ENCODE measurements at places on chromosomes 5 and 9.

- DNase-seq, result no peak
Measured at GRCh38 chr9:16136451-16136850, 583.6 kb downstream of the CCDC171 start.

GRCh38 chr5:100409660-100410151 lies 125.5 kb upstream of the FAM174A start:
- DNase-seq, result no peak

- DNase-seq, result no peak
Measured at GRCh38 chr5:132841305-132841704, 10.9 kb upstream of the SHROOM1 start.

- no peak for DNase-seq
Measured at GRCh38 chr5:60649288-60649917, 50.6 kb downstream of the DEPDC1B start.

DNA sequence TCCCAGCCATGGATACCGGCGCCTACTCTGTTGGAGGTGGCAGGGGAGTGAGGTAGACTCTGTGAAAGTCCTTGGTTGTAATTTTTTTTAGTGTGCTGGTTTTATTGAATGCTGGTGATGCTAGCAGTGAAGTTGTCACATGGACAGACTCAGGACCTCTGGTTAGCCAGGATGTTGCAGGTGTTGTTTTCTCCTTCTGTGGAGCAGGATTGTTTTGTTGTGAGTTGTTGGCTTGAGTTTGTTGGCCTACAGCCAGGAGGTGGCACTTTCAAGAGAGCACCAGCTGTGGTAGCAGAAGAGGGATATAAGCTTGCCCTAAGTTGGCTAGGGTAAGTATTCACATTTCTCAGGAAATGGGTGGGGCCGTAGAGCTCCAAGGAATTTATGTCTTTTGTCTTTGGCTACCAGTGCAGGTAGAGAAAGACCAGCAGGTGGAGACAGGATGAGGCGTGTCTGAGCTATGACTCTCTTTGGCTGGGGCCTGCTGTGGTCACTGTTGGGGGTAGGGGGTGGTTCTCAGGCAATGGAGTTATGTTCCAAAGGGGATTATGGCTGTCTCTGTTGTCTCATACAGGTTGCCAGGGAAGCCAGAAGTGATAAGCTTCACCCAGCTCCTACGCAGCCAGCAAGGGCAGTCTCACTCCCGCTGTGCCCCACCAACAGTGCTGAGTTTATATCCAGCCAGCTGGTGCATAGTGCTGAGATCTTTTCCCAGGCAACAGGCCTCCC lies 248.7 kb downstream of the TAF11L14 start:
- DNase-seq, result no peak

DNA sequence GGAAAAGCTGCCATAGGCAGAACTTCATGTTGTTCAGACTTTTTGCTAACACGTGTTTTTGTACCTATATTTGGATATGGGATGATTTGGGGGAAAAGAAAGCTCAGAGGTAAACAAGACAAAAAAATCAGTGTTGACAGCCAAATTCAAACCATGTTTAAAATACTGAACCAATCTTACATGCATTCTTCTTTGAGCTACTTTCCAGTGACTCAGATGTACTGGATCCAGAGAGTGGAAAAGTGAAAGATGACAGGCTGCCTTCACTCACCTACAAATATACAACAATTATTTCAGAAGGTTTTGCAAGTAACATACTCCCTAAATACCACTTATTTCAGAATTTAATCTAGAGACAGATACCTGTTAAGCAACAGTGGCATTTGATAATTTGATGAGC lies 165.7 kb downstream of the MPDZ start:
- no peak for DNase-seq

- no peak for DNase-seq
Measured at GRCh38 chr9:130445268-130445983, 665 bp downstream of the ASS1 start.

- DNase-seq, result no peak
Measured at GRCh38 chr5:34053133-34053532, 10.1 kb upstream of the C1QTNF3 start.

DNA sequence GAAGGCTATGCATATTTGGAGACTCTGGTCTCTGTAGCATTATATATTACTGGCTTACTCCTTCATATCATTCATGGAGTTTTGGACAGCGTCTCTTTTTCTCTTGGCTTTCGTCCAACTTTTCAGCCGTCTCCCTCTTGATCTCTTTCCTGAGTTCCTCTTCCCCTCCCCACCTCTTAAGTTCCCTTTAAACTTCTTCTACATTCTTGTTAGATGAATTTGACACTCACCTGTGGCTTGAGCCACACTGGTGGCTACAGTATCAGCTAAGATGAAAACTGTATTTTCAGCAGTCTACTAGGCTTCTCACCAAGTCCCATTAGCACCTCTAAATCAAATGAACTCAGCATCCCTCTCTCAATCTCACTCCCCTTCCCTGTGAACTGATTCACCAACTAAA lies 128.1 kb downstream of the STARD4 start:
- DNase-seq, result no peak

GRCh38 chr5:172768098-172768572 lies 2.9 kb downstream of the DUSP1 start:
- DNase-seq, result no peak

GRCh38 chr9:96195541-96195940 lies 106.4 kb downstream of the HSD17B3 start:
- DNase-seq, result no peak

- no peak for DNase-seq
Measured at GRCh38 chr5:95959888-95960666, 1.6 kb downstream of the ELL2 start.

DNA sequence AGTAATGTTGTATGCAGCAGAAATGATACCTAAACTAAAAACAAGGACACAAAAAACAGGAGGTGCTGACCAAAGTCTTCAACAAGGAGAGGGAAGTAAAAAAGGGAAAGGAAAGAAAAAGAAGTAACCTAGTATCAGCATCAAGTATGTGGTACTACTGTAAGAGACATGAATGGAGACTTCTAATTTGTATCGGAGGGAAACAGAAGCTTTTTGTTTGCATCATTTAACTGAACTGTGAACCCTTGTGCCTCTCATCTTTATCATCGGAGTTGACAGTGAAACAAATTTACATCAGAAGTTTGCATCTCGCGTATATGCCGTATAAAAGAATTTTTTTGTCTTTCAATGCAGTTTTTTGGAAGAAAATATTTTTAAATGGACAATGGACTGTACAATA lies 6.3 kb downstream of the SRP19 start:
- no peak for DNase-seq

DNA sequence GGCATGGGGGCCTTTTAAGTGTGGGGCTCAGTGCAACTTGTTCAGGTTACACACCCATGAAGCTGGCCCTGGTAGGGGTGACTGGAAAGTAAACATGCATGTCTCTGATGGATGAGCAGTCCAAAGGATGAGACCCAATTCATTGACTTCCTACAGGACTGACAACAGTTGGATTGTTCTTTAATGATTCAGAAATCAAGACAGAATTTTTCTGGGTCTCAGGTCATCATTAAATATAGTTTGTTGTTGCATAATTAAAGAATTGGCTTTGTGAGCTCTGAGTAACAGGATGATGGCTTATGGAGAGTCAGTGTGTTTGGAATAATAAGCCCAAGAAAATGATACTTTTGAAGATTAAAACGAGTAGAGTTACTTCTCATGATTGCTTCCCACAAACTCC lies 604.2 kb upstream of the CLINT1 start:
- DNase-seq, result no peak

DNA sequence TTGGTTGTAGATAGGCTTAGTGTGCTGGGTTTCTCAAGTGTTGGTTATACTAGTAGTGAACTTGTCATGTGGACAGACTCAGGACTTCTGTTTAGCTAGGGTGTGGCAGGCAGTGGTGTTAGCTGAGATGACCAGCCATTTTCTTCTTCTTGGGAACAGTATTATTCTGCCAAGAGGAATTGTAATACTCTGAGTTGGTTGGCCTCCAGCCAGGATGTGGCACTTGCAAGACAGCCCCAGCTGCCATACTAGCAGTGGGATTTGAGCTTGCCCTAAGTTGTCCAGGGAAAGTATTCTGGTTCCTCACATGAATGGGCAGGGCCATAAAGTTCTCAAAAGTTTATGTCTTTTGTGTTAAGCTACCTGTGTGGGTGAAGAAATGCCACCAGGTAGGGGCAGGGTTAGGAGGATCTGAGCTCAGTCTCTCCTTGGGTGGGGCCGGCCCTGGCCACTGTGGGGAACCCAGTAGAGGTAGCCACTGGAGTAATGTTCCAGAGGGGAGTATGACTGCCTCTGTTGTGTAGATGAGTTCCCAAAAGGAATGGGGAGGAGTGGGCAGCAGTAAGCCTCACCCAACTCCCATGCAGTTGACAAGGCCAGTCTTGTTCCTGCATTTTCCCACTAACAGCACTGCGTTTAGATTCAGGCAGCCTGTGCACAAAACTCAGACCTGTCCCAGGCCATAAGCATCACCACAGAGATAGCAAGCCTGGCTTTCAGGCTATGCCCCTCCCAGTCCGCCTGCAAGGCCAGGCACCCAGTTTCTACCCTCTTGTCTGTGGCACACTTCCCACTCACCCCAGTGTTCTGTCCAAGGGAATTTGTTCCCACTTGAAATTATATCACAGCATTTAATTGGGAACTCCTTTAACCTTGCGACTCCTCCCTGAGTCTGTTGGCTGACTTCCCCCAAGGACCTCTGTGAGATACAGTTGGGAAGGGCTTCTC lies 250.7 kb downstream of the ANXA1 start:
- no peak for DNase-seq

DNA sequence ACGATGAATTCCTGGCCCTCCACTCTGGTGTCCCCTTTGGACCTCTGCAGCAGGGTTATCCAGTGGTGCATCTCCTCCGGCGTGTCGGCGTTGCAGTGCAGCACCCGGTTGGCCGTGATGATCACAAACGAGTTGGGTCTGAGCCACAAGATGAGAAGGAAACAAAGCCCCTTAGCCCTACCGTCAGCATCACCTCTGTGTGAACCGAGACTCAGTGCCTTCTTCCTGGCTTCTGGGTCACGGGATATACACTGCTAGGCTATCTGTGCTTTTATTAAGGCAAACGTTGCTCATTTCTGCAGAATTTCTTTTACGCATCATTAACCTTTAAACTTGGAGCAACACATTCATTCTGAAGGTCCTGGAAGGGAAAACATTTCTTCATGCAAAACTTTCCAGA lies 65.1 kb upstream of the RETREG1 start:
- no peak for DNase-seq

- no peak for DNase-seq
Measured at GRCh38 chr9:78470741-78471140, 173.8 kb downstream of the PSAT1 start.

DNA sequence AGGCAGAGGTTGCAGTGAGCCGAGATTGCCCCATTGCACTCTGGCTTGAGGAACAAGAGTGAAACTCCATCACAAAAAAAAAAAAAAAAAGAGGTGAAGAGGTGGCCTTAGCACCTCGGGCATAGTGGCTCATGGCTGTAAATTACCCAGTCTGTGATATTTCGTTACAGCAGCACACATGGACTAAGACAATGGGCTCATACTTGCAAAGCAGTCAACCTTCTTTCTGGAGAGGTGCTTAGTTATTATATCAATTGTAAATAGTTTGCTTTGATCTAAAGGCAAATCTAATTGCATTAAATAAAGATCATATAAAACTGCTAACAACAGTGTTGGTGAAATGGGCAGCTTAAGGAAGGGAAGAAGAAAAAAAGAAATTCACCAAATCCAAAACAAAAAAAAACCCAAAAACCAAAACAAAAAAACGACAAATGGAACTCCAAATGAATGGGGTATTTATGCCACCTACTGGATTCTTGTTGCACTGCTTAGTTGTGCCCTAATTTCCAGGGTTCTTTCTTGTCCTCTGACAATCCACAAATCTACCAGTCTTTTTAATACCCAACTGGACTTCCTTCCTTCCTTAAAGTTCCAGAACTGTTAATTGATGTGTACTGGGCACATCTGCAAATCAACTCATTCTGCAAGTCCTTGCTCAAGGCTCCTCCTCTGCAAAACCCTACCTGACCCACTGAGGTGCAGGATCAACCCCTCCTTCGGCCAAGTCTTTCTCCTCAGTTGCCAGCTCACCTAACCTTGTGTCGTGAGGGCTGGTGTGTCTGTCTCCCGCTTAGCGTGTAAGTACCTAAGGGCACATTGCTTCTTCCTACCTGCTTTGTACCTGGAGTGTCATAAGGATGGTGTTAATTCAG lies 35.0 kb upstream of the DMRT1 start:
- DNase-seq, result no peak

DNA sequence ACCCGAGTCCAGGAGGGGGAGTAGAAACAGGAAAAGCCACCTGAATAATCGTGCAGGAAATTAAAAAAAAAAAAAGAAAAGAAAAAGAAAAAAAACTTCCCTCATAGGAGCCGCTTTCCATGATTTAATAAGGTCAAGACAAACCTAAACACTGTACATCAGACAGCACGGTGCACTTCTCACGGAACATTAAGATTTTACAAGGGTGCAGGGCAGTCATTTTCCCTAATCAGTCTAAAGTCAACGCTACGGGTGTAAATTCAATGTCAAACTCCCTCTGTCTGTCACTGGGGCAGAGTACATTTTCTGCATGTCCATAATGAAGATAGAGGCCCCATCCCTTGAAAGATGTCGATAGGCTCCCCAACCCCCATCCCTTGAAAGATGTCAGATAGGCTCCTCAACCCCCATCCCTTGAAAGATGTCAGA lies 139.7 kb downstream of the TSSK1B start:
- DNase-seq, result no peak

DNA sequence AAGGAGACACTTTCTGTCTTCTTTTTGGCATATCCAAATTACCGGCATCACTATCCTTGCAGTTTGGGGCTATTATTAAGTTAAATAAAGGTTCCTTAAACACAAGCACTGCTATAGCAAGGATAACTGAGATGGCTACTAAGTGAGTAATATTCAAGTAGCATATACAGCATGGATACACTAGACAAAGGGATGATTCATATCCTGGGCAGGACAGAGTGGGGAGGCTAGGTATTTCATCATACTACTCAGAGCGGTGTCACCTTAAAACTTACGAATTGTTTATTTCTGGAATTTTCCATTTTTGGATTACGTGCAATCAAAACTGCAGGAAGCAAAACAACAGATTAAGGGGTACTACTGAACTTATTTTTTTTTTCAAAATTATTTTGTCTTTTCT lies 54.1 kb downstream of the FER start:
- no peak for DNase-seq

DNA sequence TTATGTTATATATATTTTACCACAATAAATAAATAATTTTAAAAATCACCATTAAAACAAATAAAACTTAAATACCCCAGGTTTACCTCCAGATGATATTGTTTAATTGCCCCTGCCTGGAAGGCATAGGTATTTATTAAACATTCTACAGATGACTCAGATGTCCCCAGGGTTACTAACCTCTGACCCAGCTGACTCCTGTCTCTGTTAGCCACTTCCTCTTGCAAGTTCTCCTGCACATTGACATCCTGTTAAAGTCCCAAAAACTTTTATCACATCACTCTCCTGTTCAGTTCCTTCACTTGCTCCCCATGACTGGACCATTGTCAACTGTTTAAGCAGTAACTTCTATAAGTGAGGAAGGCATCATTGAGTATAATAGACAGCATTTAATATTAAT lies 37.0 kb upstream of the RAB3C start:
- no peak for DNase-seq
